ENCODE measurements at places on chromosomes 5 and 9.

GRCh38 chr5:161155451-161155850 is 303.4 kb upstream of the ATP10B start:
- no peak for DNase-seq

- DNase-seq, result no peak
These were observed 871.2 kb upstream of the DMAC1 start for GRCh38 chr9:8670751-8671150.

- DNase-seq, result no peak
These were observed 28.6 kb upstream of the NRARP start for GRCh38 chr9:137330689-137331088.

GRCh38 chr5:72244862-72245371 is 75.1 kb downstream of the MRPS27 start:
- no peak for DNase-seq

DNA sequence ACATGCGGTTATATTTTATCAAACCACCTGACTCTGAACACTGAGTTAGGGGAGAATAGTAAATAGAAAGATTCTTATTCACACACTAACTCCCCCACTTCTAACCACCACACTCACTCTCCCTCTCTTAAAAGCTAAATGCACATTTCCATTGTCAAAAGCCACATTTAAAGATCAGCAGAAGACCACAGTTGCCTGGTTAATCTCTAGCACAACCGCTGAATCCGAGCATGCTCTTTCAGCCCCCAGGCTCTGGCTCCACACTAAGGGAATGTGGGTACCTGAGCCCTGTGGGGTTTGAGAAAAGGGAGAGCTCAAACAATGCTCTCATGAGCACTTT is 35.7 kb downstream of the PFDN1 start:
- no peak for DNase-seq

DNA sequence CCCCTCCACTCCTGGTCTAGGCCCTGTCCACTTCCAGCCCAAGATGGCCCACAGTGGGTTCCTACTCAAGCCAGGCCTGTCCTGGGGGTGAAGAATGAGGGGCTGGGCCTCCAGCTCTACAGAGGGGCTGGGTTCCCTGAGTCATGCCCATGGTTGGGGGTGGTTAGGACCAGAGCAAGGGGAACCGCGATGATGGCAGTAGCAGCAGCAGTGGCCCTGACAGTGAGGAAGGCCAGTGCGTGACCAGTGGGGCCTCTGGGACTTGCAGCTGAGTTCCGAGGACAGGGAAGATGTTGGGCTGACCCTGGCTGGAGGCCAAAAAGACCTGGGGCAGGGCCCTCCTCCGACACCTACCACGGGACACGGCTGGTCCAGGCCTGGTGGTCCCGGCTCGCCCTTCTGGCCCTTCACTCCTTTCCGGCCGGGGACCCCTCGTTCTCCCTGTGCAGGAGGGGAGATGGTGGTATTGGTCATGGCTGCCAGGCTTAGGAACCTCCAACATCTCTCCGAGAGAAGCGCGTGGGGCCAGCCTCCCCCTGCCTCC is 9.2 kb upstream of the PHYKPL start:
- DNase-seq, result no peak

DNA sequence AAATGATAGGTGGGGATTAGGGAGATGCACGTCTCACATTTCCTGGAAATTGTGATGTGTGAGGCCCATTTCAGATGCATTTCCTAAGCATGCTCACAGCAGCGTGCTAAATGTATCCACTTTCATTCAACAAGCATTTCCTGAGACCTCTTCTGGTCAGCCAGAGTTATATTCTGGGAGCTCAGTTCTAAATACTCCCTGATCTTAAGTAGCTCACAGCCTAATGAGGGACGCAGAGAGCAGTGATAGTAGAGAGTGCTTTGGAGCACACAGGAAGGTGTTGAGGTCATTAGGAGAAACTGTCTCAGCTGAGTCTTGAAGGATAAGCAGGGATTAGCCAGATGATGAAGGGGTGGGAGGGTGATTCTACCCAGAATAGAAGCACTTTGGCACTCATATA is 46.2 kb upstream of the FSD1L start:
- no peak for DNase-seq

DNA sequence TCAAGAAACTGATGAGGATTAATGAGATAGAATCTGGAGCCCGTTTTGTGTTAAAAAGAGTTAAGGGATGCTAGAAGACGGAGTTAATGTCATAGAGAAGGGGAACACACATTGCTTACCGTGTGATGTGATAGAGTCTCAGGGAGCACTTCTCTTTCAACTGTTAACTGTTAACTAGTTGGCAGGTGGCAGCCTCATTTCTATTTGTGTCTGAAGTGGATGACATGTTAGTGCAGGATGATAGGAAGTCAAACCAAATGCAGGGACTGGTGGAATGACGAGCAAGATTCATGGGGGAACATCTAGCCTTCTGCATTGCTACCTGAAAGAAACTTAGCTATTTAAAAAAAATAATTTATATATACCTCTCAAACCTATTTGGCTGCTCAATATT is 222.7 kb downstream of the MAST4 start:
- no peak for DNase-seq

GRCh38 chr9:86585422-86586143 is 231.4 kb upstream of the TUT7 start:
- no peak for DNase-seq

- DNase-seq, result no peak
These were observed 694.3 kb downstream of the BRINP1 start for GRCh38 chr9:118674942-118675341.

- no peak for DNase-seq
These were observed 19.5 kb downstream of the SRFBP1 start for GRCh38 chr5:121981254-121981653.

DNA sequence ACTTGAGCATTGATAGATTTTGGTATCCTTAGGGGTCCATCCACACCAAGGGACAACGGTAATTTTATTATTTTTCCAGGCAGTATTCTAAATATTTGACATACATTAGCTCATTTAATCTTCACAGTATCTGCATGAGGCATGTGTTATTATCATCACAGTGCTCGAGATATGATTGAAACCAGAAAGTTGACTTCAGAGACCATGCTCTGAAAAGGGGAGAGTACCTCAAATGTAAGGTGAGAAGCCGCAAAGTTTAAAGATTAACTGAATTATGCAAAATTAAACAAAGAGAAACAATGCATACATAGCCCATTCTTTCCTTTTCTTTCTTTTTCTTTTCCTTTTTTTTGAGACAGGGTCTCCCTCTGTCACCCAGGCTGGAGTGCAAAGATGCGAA is 104.1 kb downstream of the SLC25A46 start:
- DNase-seq, result no peak

DNA sequence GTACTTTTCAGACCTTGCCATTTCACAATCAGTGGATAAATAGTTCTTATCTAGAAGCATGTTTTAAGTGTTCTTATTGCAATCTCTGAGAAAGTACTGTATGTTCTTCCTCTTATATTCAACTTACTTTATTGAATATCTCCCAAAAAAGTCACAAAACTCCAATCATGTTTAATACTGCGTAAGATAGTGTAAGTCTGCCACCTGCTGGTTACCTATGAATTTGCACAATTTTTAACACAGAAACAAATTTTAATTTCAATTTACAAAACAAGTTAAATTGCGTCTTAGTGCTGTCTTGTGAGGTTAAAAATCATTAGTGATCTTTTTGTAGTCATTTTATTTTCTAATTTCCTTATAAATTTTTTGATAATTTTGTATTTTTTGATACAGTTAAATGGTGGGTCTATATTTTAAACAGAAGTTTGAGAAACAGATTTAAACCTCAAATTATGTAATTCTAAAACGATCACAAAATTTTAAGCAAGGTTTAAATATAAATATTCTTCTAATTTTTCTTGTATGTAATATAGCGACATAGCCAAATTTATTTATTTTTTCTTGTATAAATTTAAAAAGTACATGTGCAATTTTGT is 115.8 kb downstream of the EMB start:
- no peak for DNase-seq

Measured in cortex of kidney (tissue), 1 donor.